ENCODE measurements at places on chromosomes 7 and 10. TPM values are rescaled to one million over a fixed set of nuclear protein-coding genes. Genes with fewer than 3 reads are reported as not detected.

DNA sequence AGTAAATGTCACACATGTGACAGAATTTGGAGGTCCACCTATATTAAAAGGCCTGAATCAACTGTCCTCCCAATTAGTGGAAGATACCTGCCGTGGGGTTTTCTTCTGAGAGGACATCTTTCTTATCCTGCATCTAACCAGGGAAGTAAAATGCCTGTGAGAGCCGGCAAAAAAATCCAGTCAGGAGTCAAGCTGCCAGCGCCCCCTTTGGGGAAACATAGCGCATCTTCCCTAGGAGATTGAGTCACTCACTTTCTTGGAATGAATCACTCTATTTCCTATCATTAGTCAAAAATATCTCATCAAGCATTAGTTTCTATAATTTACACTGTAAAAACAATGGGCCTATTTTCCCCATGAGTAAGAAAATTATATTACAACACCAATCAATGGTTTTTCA is 66.4 kb upstream of the ANK3 start:
- H3K36me3 ChIP-seq: no peaks in the 10 kb centered on the region
- no peak overlapping the region for H3K4me3 ChIP-seq
- no peaks in the 10 kb centered on the region for H3K4me1 ChIP-seq
- H3K27me3 ChIP-seq: no peaks in the 10 kb centered on the region
- H3K27ac ChIP-seq: no peak overlapping the region

GRCh38 chr10:90417476-90418210 is 440.2 kb downstream of the HTR7 start:
- H3K4me1 ChIP-seq: peaks cover 13% of the 10 kb centered on the region
- H3K27me3 ChIP-seq: no peaks in the 10 kb centered on the region
- peak overlapping the region; percentile 48 for H3K27ac ChIP-seq
- no peak overlapping the region for H3K4me3 ChIP-seq
- DNase-seq: no peak

Gene PLEKHS1
- not detected for polyA plus RNA-seq

Gene SPDYE1
- polyA plus RNA-seq: not detected

DNA sequence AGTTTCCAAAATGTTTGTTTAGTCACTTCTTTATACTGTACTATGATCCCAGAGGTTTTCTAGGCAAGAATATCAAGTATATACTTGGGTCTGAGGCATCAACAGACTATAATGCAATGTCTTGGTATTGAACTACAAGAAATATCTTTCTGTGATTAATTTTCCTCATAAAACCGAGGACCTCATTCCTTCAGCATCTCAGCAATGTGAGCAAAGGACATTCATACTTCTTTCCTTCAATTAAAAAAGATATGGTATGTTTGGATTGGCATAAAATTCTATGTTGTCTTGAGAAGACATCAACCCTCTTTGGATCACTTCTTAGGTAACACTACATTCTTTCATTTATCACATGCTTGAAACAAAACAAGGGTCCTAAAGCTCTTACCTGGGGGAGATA is 524.5 kb downstream of the PHTF2 start:
- H3K4me3 ChIP-seq: no peak overlapping the region
- H3K36me3 ChIP-seq: no peaks in the 10 kb centered on the region
- no peaks in the 10 kb centered on the region for H3K4me1 ChIP-seq

Gene RBP3
- polyA plus RNA-seq: not detected

Gene RNF148
- polyA plus RNA-seq: 0.09 TPM

- H3K27ac ChIP-seq: no peak overlapping the region
- DNase-seq: no peak
- H3K4me3 ChIP-seq: no peak overlapping the region
- no peaks in the 10 kb centered on the region for H3K27me3 ChIP-seq
- no peaks in the 10 kb centered on the region for H3K4me1 ChIP-seq
- no peaks in the 10 kb centered on the region for H3K36me3 ChIP-seq
These were observed 901.4 kb downstream of the PCDH15 start for GRCh38 chr10:53899463-53900160.

DNA sequence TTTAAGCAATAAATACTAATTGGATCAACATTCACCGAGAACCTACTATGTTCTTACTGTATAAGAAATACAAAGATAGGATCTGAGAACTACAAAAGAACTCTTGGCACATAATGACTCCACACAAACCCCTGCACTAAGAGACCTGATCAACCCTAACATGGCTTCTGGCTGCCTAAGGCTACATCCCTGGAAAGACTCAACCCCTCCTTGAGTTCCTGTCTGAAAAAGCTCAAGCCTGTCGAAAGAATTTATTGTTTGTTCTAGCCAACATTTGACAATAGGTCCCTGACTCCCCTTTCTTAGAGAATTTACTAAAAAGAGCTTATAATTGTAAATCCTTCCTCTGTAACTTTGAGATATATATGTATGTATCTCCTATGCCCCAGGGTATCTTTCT is 125.3 kb upstream of the SGCE start:
- no peaks in the 10 kb centered on the region for H3K4me1 ChIP-seq
- no peak for DNase-seq
- no peaks in the 10 kb centered on the region for H3K36me3 ChIP-seq
- H3K4me3 ChIP-seq: no peak overlapping the region
- no peaks in the 10 kb centered on the region for H3K27me3 ChIP-seq

Gene DNA2
- 2.6 TPM for polyA plus RNA-seq

DNA sequence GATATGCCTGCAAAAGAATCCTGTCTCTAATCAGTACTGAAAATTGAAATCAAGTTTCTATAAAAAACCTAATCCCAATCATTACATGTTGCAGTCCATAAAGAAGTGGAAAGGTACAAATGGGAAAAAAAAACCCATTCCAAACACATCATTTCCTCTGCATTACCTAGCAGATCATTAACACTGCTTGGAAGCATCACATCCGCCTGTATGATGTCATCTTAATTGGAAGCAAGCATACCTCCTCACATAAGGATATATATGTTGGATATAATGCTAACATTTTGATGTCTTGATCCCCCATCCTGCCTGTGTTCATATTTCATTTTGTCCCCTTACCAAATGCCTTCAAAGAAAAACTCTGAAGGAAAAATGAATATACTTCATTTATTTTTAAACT is 241.3 kb upstream of the AOAH start:
- H3K36me3 ChIP-seq: no peaks in the 10 kb centered on the region
- no peaks in the 10 kb centered on the region for H3K4me1 ChIP-seq
- no peak overlapping the region for H3K4me3 ChIP-seq
- DNase-seq: no peak
- H3K27me3 ChIP-seq: no peaks in the 10 kb centered on the region
- no peak overlapping the region for H3K27ac ChIP-seq

GRCh38 chr10:80896076-80896475 is 358.4 kb downstream of the SH2D4B start:
- H3K27me3 ChIP-seq: no peaks in the 10 kb centered on the region
- H3K36me3 ChIP-seq: no peaks in the 10 kb centered on the region
- H3K27ac ChIP-seq: no peak overlapping the region
- H3K4me1 ChIP-seq: no peaks in the 10 kb centered on the region
- no peak overlapping the region for H3K4me3 ChIP-seq

- DNase-seq: no peak
- H3K4me1 ChIP-seq: no peaks in the 10 kb centered on the region
- H3K27me3 ChIP-seq: no peaks in the 10 kb centered on the region
- H3K36me3 ChIP-seq: no peaks in the 10 kb centered on the region
These were observed 34.6 kb downstream of the ADGRA1 start for GRCh38 chr10:133122171-133122935.

DNA sequence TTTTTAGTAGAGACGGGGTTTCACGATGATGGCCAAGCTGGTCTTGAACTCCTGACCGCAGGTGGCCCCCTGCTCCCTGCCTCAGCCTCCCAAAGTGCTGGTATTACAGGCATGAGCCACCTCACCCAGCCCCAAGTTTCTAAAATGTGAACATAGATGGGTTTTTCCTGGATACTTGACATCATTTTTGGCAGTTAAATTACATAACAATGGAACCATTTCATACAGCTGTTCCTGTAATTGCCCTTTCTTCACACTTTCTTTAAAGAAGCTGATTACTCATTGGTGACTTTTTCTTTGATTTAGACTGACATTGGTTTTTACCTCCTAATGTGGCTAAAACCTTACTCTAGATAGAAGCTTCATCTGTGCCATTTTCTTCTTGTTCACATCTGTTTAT is 5.9 kb downstream of the ZKSCAN1 start:
- no peak overlapping the region for H3K4me3 ChIP-seq
- H3K4me1 ChIP-seq: peaks cover 2% of the 10 kb centered on the region
- no peak for DNase-seq
- no peaks in the 10 kb centered on the region for H3K27me3 ChIP-seq
- H3K36me3 ChIP-seq: peaks cover 15% of the 10 kb centered on the region
- H3K27ac ChIP-seq: no peak overlapping the region

DNA sequence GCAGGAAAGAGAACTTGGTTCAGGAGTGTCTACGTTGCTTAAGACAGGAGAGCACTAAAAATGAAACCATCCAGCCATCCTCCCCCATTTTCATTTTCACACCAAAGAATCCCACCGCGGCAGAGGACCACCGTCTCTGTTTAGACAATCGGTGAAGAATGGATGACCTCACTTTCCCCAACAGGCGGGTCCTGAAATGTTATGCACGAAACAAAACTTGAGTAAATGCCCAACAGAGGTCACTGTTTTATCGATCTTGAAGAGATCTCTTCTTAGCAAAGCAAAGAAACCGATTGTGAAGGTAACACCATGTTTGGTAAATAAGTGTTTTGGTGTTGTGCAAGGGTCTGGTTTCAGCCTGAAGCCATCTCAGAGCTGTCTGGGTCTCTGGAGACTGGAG is 1.4 kb upstream of the IL6 start:
- no peak overlapping the region for H3K4me3 ChIP-seq
- peak overlapping the region; percentile 95 for H3K27ac ChIP-seq
- H3K36me3 ChIP-seq: peaks cover 3% of the 10 kb centered on the region
- no peaks in the 10 kb centered on the region for H3K27me3 ChIP-seq

Gene TUBB8
- polyA plus RNA-seq: not detected

Measured in fibroblast of lung (primary cell).